Brain microvascular endothelial cell (primary cell): ENCODE measurements at places on chromosomes 5 and 9.
A peak's percentile ranks its signal among the peaks of the same experiment; 100 is the strongest.

DNA sequence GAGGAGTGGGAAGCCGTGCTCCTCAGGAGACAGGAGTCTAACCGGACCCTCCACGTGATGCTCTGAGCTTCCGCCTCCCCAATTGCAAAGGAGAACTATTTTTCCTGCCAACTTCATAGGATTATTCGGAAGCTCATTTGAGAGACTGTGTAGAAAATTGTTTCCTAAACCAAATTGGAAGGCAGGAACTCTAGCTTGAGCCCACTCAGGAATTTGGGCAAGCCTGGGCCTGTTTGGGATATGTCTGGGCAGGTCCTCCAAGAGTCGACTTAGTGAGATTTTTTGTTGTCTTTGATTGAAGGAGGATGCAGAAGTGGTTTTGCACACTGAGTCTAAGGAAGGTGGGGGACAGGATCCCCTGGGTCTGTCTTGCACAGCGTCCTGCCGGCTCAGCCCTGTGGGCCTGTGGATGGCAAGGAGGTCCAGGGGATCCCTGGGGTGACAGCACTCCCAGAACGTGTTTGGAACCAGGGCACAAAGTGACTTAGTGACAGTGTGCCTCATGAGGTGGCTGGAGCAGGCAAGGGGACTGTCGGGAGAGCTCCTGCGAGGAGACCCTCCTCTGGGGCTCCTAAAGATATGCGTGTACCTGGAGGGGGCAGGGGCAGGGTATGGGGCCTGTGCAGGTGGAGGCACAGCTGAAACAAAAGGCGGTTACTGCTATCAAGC, 283.3 kb downstream of the NSG2 start:
- no peak for DNase-seq

DNA sequence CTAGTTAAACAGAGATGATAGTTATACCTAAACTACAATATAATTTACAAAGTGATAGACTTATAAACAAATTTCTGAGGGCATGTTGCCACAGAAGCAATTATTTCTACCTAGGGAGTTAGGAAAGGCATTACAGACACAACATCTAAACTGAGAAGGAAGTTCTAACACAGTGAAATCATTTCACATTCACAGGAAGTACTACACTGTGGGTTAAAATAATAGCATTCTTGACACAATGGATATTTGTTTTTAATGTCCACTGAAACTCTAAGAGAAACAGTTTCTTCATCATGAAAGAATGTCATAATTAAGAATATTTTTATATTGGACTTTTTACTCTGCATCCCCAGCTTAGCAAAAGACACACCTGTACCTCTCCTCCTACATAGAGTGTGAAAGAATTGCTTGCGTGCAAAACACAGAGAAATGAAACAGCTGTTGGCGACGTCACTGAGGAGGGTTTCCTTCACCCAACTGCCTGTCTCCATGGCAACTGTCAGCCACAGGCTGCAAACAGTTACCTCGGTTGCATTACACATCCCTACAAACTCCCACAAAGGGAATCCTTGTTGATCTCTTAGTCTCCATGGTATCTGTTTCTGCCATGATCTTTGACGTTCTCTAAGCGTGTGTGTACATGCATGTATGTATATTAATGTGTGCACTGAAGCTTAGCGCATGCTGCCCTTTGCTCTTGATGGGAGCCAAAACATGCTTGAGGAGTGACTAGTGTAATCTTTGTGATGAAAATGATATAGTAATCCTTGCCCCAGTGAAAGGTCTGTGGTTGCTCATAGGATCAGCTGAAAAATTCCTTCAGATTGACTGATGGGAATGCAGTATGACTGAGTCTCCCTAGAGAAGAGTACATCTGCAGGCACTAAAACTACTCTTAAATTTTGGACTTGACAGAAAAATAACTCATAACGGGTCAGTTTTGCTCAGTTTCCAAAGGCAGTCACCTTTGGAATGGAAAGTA, 168.5 kb downstream of the ACTL7B start:
- peak; percentile 38 for DNase-seq

DNA sequence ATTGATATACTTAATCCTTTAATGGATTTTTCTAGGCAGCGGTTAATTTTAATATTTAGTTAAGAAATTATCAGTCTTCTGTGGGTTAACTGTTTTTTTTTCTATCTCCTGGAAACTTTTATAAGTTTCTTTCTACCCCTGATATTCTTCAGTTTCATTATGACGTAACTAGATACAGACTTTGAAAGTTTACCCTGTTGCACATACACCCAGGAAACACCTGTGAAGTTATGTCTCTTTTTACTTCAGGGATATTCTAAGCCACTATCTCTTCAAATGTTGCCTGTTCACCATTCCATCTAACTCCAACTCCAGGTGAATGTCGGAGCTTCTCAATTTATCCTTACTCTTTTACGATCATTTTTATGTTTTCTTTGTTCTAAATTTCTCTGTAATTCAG, 329.0 kb downstream of the ICE1 start:
- DNase-seq, result no peak

DNA sequence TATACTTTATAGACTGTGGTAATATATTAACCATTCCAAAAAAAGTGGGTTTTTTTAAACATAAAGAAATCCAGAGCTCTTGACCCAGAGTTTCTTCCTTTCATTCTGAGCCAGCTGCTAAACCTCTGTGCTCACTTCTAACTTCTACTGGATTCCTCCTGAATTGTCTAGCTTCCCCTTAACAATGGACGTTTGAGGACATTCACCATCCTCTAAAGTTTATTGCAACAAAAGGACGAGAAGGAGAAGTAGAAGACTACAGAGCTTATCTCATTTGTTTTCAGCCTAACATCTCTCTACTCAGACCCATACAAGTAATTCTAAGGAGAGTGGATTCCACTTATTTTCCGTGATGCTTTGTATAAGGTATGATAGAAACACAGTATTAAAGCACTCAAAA, 284.2 kb downstream of the MAST4 start:
- no peak for DNase-seq

- no peak for DNase-seq
Observed at GRCh38 chr9:32875242-32875641, 91.9 kb downstream of the TMEM215 start.

DNA sequence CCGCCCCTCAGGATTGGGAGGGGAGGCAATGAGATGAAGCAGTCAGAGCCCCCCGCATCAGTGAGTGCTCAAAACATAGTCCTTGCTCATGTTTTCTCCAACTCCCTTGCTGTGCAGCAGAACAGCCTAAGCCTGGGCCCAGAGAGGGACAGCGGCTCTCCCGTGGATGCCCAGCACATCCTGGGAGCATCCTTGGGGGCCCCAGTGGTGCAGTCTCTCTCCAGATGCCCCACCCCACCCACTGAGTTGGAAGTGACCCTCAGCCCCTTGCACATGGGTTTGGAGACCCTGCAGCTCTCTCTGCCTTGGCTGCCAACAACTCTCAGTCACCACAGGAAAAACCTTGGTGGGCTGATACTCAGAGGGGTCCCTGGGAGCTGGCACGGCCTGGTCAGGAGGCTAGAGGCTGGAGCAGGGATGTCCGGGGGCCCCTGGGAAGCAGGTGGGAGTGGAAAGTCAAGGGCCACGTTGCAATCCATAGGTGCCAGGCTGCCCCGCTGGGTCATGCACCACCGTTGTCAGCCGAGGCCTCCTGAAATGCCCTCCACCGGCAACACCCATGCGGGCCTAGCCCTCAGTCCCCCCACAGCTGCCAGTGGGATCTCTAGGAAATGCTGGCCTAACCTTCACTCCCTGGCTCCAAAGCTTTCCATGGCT, 242.5 kb downstream of the PBX3 start:
- no peak for DNase-seq

GRCh38 chr5:177350776-177351391, 584 bp downstream of the LMAN2 start:
- DNase-seq, result no peak

- DNase-seq, result no peak
Observed at GRCh38 chr5:53087621-53088121, 21.9 kb downstream of the MOCS2 start.

GRCh38 chr5:109247986-109248385, 161.8 kb downstream of the PJA2 start:
- no peak for DNase-seq

DNA sequence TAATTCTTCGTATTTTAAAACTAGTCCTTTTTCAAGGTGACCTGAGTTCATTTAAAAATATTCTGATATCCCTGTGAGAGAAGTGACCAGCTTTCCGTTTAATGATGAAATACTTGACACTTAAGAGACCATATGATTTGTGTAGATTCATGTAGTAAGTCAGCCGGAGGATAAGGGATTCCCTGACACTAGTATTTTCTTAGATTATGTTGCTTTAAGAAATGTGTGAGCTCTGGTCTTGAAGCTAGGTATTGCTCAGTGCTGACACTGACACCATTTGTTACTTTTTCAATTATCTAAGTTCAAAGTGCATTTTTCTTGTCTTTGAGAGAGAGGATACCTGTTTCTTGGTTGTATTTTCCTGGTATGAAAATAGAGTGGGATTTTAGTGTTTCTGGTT, 4.2 kb downstream of the NIPBL start:
- no peak for DNase-seq

DNA sequence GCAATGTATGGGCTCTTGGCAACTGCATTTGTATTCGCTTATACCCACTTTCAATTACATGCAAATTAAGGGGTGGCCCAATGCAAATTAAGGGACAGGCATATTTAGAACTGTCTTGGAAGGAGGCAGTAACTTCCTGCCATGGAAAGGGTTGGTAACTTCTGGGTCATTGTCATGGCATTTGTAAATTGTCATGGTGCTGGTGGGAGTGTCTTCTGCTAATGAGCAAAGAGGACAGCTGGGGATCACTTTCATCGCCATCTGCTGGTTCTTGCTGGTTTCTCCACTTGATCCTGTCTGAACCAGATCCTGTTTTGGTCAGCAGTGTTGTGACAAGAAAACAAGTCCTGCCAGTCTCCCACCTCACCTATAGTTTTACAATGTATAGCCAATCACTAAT, 23.3 kb upstream of the UGT3A2 start:
- DNase-seq, result peak; percentile 16

- no peak for DNase-seq
Observed at GRCh38 chr9:14075218-14075617, 238.7 kb downstream of the NFIB start.

DNA sequence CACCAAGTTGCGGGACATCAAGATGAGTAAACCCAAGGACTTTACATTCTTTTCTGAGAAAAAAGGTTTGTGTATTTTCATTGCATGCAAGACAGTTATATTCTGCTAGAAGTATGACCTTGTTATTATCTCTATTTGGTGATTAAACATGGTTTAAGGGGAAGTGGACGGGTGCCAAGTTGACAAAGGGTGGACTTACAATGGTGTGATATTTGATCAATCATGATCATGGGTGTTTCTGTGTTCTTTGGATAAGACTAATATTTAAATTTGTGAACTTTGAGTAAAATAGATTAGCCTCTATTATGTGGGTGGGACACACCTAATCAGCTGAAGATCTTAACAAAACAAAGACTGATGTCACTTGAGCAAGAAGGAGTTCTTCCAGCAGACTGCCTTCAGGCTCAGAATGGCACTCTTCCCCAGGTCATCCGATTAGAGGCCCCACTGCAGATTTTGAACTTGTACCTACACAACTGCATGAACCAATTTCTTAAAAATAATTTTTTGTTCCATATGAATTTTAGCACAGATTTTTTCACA, 782.9 kb downstream of the CDH12 start:
- no peak for DNase-seq

GRCh38 chr9:115548609-115549260, 430.8 kb upstream of the TNC start:
- DNase-seq, result no peak

DNA sequence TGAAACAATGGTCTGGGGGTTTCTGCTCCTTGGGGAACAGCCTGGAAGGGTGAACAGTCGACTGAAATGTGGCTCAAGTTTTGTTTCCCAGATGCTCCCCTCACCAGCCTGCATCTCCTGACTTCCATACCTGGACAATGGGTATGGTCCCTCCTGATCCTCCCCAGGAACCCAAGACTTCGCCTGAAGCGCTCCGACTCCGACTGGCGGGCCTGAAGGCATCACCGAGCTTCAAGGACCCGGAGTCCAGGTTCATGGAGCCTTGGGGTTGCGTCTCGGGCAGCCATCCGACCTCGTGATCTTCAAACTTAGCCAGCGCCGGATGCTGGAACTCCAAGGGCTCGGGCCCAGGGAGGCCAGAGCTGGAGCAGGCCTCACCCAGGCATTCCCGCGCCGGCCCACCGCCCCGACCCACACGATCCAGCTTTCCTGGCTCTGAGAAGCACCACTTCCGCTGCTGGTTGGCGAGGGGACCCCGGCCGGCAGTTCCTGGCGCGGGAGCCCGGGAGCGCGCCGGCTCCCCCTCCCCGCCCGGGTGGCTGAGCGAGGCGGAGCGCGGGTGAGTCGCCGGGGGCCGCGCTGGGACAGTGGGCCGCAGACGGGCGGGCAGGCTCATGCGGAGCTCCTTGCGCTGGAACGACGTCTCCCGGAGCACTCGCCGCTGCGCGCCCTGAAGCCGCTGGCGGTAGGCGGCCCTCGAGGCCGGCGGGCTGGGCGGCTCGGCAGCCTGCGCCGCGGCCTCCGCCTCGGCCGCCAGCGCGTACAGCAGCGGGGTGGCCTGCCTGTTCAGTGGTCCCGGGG, 5.2 kb downstream of the SHROOM1 start:
- no peak for DNase-seq

DNA sequence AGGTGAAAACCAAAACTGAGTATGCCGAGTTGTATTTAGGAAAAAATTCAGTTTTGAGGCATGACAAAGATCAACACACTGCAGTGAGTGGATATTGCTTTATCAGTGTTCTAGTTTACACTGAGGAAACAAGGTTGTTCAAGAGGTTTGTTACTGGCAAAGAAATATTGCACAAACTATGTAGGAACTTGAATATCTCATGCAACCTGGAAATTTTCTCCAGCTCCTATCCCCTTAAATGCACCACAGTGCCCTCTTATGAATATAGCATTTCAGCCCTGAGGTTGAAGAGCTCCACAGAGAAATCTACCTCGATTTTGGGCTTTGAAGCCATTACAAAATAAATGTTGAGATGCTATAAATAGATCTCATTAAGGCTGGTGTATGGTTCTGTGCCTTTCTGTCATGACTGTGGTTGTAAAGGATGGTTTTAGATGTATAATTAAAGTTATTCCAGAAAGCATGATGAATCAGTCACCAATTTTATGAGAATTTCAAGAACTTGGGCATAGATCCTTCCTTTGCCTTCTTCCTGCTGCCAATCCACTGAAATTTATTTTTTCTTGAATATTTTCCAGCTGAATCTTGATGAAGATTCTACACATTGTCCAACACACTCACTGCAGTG, 159.3 kb downstream of the SPATA31D1 start:
- no peak for DNase-seq

DNA sequence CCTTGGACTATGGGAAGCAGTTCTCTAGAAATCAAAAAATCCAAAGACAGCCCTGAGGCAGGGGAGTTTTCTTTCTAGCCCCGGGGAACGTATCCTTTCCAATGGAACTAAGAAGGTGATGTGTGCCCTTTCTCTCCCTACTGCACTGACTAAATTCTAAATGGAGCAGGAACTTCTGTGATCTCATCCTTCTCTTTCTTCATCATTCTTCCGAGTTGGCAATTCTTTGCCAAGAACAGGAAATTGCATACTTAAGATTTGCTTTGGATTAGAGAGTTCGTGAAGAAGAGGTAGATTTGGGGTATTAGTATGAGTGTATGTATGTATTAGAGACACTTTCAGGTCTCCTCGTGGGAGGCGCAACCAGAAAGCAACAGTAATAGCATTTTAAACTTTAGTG, 178.0 kb upstream of the PIK3R1 start:
- DNase-seq, result no peak

GRCh38 chr5:138452720-138453119, 12.6 kb upstream of the EGR1 start:
- DNase-seq, result no peak

- no peak for DNase-seq
Observed at GRCh38 chr5:124736805-124737188, 9.6 kb downstream of the ZNF608 start.
